ENCODE measurements at places on chromosomes 4 and X. TPM values are rescaled to one million over a fixed set of nuclear protein-coding genes. Genes with fewer than 3 reads are reported as not detected.

GRCh38 chr4:38294238-38294637 lies 334.0 kb downstream of the PTTG2 start:
- no peaks in the 10 kb centered on the region for H3K4me1 ChIP-seq
- H3K4me3 ChIP-seq, result no peak overlapping the region
- H3K27ac ChIP-seq, result no peak overlapping the region
- no peak for DNase-seq

- DNase-seq, result no peak
- H3K27ac ChIP-seq, result no peak overlapping the region
- no peak overlapping the region for H3K4me3 ChIP-seq
- H3K27me3 ChIP-seq, result no peaks in the 10 kb centered on the region
- peaks cover 4% of the 10 kb centered on the region for H3K4me1 ChIP-seq
Measured at GRCh38 chr4:151291485-151291884, 14.5 kb downstream of the PRSS48 start.

DNA sequence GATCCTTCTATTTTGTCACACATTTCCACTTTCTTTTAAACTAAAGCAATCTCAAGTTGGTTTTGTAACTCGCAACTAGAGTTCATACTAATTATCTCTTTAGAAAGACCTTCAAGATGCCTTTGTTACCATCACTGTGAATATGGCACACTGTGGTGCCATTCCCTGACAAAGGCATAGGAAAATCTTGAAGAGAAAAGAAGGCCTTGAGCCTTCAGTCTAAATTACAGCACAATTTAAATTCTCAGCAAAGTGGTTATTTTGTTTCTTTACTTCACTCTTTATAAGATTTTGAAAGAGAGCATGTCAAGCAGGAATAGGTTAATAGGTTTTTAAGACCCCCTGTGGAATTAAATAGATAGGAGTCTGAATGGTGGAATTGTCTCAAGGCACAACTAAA lies 89.0 kb upstream of the BANK1 start:
- H3K4me1 ChIP-seq, result no peaks in the 10 kb centered on the region
- H3K27me3 ChIP-seq, result no peaks in the 10 kb centered on the region
- no peak overlapping the region for H3K27ac ChIP-seq
- DNase-seq, result no peak
- H3K4me3 ChIP-seq, result no peak overlapping the region

DNA sequence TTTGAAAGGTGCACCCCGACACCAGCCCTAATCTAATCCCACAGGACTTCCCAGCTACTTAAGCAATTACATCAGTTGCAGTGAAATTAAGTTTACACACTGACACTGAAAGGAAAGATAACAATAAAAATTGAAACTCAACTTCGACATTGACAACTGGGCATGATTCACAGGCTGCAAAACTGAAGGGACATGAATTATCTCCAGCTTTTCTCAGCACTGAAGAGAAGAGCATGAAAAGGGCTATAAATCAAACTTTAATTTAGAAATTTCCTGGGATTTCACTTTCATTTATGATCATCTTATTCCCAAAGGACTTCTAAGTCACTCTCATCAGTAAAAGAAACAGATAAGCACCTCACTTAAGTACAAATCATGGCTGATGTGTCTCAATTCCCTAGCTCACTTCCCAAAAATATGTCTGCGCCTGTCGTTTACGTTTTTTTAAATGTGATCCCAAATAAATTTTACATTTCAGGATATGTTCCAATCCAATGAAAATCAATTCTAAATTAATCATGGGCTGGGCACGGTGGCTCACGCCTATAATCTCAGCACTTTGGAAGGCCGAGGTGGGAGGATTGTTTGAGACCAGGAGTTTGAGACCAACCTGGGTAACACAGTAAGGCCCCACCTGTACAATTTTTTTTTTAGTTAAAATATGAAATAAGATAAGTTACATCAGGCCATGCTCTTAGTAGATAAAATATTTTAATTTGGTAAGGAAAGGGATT lies 134.4 kb upstream of the TBL1X start:
- H3K4me1 ChIP-seq, result no peaks in the 10 kb centered on the region
- H3K27ac ChIP-seq, result no peak overlapping the region
- no peak overlapping the region for H3K4me3 ChIP-seq
- H3K36me3 ChIP-seq, result no peaks in the 10 kb centered on the region
- no peaks in the 10 kb centered on the region for H3K27me3 ChIP-seq

GRCh38 chr4:162804351-162804924 lies 362.3 kb downstream of the NAF1 start:
- no peaks in the 10 kb centered on the region for H3K4me1 ChIP-seq
- no peak overlapping the region for H3K4me3 ChIP-seq
- no peak for DNase-seq
- no peaks in the 10 kb centered on the region for H3K27me3 ChIP-seq
- no peak overlapping the region for H3K27ac ChIP-seq
- no peaks in the 10 kb centered on the region for H3K36me3 ChIP-seq

DNA sequence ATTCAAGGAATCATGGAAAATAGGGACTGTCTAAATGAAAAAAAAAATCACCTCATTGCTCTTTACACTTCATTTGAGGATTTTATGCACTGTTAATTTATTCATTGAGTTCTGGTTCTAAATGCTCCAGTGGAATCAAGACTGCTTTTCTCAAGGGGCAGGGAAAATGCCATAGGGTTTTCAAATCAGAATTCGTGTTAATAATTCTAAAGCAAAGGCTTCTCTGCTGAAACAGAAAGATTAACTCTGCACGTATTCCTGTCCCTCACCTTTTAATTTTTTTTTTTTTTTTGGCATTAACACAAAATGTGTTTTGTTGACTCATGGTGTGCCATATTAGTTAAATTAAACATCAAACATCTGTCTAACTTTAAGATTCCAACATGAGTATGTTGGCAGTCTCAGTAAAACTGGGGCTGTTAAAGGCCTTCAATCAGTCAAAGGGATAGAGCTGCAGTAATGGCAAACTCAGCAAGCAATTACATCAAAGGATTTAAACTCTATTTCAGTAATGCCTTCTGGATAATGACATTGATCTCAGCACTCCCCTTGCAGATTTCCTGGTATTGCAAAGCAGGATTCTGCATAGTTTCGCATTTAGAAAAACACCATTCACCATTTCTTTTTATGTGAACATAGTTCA lies 878.1 kb downstream of the RAPGEF2 start:
- no peaks in the 10 kb centered on the region for H3K36me3 ChIP-seq
- no peak for DNase-seq
- no peak overlapping the region for H3K4me3 ChIP-seq
- no peaks in the 10 kb centered on the region for H3K27me3 ChIP-seq
- no peaks in the 10 kb centered on the region for H3K4me1 ChIP-seq

GRCh38 chr4:146291313-146291712 lies 77.0 kb downstream of the REELD1 start:
- no peak overlapping the region for H3K4me3 ChIP-seq
- no peaks in the 10 kb centered on the region for H3K4me1 ChIP-seq
- no peak for DNase-seq
- no peaks in the 10 kb centered on the region for H3K27me3 ChIP-seq
- H3K27ac ChIP-seq, result no peak overlapping the region
- no peaks in the 10 kb centered on the region for H3K36me3 ChIP-seq

DNA sequence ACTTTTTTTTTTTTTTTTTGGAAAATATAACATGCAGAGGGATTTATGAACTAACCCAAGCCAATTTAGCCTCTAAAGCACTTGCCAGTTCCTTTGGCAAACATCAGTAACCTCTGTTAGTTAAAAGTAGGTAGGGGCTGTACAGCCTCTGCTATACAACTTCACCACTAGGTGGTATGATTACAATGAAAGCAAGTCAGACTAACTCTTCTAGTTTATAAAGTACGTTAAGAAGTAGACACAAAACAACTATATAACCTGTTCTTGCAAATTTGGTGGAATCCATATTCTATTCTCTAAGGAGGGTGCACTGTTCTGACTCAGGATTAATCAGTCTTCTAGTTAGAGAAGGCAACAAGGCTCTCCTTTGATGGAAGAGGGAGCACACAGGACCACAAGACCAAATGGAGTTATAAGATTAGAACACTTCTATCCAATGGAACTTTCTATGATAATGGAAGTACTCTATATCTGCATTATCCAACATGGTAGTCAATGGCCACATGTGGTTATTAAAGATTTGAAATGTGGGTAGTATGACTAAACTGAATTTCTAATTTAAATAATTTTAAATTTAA lies 12.8 kb downstream of the AIMP1 start:
- H3K27me3 ChIP-seq, result no peaks in the 10 kb centered on the region
- H3K36me3 ChIP-seq, result no peaks in the 10 kb centered on the region
- H3K4me3 ChIP-seq, result no peak overlapping the region
- no peak overlapping the region for H3K27ac ChIP-seq
- no peak for DNase-seq

DNA sequence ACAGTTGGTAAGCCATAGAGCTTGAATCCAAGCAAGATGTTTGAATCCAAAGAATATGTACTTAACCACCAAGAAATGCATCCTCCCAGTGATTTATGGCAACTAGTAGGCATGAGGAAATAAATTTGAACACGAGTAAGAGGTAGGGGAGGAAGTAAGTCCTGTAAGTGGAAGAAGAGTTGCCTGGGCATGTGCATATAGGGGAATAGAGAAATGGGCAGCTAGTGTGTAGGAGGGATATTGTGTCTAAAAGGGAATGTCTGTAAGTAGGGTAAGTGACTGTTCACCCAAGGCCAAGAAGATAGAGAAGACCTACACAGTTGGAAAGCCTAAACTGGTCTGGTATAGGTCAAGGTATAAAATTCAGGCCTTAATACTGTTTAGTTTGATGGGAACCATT lies 4.6 kb downstream of the SH3BGRL start:
- H3K36me3 ChIP-seq, result no peaks in the 10 kb centered on the region
- DNase-seq, result no peak
- no peak overlapping the region for H3K27ac ChIP-seq
- H3K27me3 ChIP-seq, result no peaks in the 10 kb centered on the region
- H3K4me3 ChIP-seq, result no peak overlapping the region

DNA sequence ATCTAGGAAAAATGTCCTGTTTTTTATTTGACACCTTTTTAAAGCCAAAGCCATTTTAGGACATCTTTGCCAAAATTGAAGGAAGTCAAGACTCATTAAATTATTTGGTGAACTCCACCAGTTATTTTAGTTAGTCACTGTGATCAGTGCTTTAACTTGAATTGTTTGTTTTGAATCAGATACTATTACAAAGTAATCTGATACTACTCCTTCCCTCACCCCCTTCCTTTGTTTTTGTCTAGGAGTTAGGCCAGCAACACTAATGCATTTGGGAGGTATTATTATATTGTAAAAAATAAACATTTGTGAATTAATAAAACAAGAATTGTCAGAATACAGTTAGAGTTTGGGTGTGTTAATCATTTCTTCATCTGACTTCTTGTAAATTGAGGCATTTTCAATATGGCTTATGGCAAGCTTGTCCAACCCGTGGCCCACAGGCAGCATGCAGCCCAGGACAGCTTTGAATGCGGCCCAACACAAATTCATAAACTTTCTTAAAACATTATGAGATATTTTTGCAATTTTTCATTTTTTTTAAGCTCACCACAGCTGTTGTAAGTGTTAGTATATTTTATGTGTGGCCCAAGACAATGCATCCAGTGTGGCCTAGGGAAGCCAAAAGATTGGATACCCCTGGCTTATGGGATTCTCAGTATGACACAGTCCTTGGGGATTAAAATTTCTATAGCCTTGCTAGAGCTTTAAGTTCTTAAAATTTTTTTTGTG lies 182.2 kb downstream of the BMPR1B start:
- no peak overlapping the region for H3K27ac ChIP-seq
- H3K4me3 ChIP-seq, result no peak overlapping the region
- DNase-seq, result no peak
- H3K27me3 ChIP-seq, result no peaks in the 10 kb centered on the region
- H3K4me1 ChIP-seq, result no peaks in the 10 kb centered on the region

- no peak overlapping the region for H3K4me3 ChIP-seq
- H3K4me1 ChIP-seq, result no peaks in the 10 kb centered on the region
- no peaks in the 10 kb centered on the region for H3K27me3 ChIP-seq
- DNase-seq, result no peak
- no peak overlapping the region for H3K27ac ChIP-seq
Measured at GRCh38 chr4:40329805-40330204, 5.3 kb upstream of the CHRNA9 start.

GRCh38 chrX:78754917-78755316 lies 7.4 kb downstream of the LPAR4 start:
- no peak overlapping the region for H3K4me3 ChIP-seq
- no peaks in the 10 kb centered on the region for H3K4me1 ChIP-seq
- H3K27ac ChIP-seq, result no peak overlapping the region
- no peaks in the 10 kb centered on the region for H3K27me3 ChIP-seq

DNA sequence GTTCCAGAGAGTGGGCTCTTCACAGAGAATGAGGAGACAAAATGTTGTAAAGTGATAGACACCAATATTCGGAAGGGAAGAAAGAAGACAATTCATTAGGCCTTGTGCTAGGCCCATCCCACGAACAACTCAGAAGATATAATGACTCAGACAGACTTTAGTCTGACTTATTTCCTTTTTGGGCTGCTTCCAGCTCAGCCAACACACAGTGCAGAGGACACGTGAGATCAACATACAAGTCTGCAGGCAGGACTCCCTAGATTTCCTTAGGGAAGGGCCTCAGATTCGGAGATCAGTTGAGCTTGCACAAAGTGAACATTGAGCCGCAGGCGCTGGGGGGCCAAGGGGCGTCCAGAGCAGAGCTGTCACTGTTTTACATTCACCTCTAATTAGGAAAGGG lies 290.7 kb upstream of the TENM3 start:
- H3K27ac ChIP-seq, result no peak overlapping the region
- DNase-seq, result no peak
- no peaks in the 10 kb centered on the region for H3K4me1 ChIP-seq
- no peaks in the 10 kb centered on the region for H3K27me3 ChIP-seq
- no peak overlapping the region for H3K4me3 ChIP-seq

- no peak for DNase-seq
- no peaks in the 10 kb centered on the region for H3K27me3 ChIP-seq
- no peaks in the 10 kb centered on the region for H3K36me3 ChIP-seq
- H3K4me3 ChIP-seq, result no peak overlapping the region
- H3K27ac ChIP-seq, result no peak overlapping the region
Measured at GRCh38 chr4:37687681-37688080, 1.5 kb upstream of the RELL1 start.

- H3K27me3 ChIP-seq, result no peaks in the 10 kb centered on the region
- H3K27ac ChIP-seq, result no peak overlapping the region
- no peak for DNase-seq
- peaks cover 2% of the 10 kb centered on the region for H3K4me1 ChIP-seq
- H3K4me3 ChIP-seq, result peak overlapping the region; percentile 42
Measured at GRCh38 chr4:61199873-61200186, 296 bp upstream of the ADGRL3 start.

DNA sequence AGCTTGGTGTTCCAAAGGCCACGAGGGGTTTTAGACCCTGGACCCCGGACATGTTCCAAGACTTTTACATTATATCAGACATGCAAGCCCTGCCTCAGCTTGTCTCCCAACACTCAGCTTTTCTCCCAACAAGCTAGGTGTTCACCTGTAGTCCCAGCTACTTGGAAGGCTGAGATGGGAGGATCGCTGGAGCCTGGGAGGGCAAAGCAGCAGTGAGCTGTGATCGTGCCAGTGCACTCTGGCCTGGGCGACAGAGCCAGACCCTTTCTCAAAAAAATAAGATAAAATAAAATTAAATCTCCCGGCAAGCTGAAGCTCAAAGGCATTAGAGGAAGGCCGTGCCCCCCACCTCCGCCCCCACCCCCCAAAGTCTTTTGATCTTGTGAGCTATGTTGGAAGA lies 13.7 kb downstream of the CTAG1A start:
- H3K4me1 ChIP-seq, result no peaks in the 10 kb centered on the region
- DNase-seq, result no peak
- no peak overlapping the region for H3K4me3 ChIP-seq
- H3K27me3 ChIP-seq, result no peaks in the 10 kb centered on the region
- H3K36me3 ChIP-seq, result no peaks in the 10 kb centered on the region

Gene CHRDL1
- total RNA-seq, result 1.2 TPM

Gene APELA
- total RNA-seq, result 0.10 TPM

Gene TRPC3
- 0.15 TPM for total RNA-seq

Gene XKRX
- 0.22 TPM for total RNA-seq

Gene ZIC3
- total RNA-seq, result not detected

Gene SLC10A4
- not detected for total RNA-seq

Gene UGT2B11
- total RNA-seq, result not detected

Gene SPP1
- 23.0 TPM for total RNA-seq
